ENCODE measurements at places on chromosomes 1 and 21.

DNA sequence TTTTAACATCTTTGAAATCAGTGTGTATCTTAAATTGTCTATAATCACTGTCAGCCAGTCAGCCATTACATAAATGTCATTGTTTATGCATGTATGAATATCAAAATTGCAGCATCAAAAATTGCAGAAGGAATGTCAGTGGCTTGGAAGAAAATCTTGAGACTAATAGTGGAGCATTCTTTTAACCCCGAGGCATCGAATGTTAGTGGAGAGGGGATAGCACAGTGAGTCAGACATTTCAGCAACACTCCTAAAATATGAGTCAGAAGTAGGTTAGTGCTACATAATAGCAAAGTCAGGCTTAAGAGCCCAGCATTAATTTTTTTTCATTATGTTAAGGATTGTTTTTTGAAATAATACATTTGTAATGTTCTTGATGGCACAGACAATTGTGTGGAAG, 45.5 kb downstream of the SNRPE start:
- DNase-seq = no peak

- no peak for DNase-seq
Measured at GRCh38 chr1:202104073-202104472, 18.6 kb upstream of the GPR37L1 start.

- no peak for DNase-seq
Measured at GRCh38 chr1:12343823-12344487, 114.1 kb downstream of the VPS13D start.

DNA sequence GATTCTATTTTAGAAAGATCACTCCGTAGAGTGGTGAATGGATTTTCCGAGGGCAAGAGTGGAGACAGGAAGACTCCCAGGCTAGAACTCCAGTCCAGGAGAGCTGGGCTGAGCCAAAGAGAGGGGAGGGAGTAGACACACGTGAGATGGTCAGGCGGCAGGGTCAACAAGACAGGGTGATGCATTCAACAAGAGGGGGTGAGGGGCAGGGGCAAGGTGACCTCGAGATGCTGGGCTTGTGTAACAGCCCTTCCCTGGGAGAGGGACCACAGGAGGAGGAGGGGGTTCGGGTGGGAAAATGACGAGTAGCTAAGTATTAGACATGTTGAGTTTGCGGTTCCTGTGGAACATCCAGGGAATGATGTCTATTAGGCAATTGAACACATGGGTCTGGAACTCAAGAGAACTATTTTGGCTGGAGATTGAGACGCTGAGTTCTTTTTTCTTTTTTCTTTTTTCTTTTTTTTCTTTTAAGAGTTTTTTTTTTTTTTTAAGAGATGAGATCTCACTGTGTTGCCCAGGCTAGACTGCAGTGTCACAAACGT, 13.3 kb downstream of the RSPO1 start:
- DNase-seq = no peak

DNA sequence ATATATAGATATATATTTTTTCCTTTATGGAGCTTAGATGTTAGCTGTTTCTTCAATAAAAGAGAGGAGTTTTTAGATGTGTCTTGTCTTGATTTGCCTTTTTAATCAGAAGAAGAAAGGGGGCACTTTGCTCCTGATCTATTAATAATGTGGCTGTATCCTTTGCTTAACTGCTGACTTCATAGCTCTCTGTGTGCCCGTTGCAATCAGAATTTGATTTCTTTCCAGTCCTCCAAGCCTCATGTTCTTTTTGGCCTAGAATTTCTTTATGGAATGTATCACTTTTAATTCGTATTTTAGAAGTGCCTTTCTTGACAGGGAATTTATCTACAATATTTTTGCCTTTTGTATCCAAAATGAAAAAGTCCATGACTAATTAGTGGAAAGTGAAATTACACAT, 85.3 kb downstream of the C1orf21 start:
- DNase-seq = no peak

- no peak for DNase-seq
Measured at GRCh38 chr1:109818988-109819764, 55.5 kb upstream of the EPS8L3 start.

GRCh38 chr1:11070876-11071275, 11.1 kb upstream of the SRM start:
- DNase-seq = no peak

- DNase-seq = no peak
Measured at GRCh38 chr1:176444286-176444685, 18.7 kb upstream of the PAPPA2 start.

GRCh38 chr1:210883821-210884220, 250.1 kb downstream of the KCNH1 start:
- DNase-seq = no peak

DNA sequence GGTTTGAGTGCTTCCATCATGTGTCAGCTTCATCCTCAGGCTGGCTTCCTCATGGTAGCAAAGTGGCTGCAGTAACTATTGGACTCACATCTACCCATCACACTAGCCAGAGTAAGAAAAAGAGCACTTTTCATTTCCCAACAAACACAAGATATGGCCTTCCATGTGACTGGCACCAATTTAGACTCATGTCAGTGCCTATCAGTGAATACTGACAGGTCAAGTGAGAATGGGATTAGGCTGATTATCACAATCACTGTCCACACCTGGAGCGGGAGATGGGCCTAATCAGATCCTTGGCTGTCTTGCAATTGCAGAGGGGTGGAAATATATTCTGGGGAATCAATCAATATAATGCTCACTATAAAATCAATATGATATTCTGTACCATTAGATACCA, 2.9 kb upstream of the RABGAP1L start:
- DNase-seq = no peak

DNA sequence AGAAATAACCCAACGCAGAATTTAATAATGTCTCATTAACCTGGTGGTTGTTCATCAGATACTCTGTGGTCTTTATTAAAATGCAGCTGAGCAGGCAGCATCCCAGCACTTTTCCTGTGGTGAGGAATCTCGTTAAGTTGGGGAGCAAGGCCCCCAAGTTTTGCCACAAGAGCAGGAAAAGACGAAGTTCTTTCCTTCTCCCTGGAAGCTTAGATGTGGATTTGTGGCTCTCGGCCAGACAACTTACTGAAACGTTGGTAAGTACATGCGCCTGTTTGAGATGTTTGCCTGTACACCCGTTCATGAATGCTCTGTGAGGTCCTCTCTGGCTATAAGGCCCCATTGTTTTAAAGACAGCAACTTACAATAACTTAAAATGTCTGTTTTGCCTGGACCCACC, 34.3 kb upstream of the PDE9A start:
- no peak for DNase-seq

GRCh38 chr21:9750341-9751086, 770.9 kb upstream of the TPTE start:
- DNase-seq = no peak

DNA sequence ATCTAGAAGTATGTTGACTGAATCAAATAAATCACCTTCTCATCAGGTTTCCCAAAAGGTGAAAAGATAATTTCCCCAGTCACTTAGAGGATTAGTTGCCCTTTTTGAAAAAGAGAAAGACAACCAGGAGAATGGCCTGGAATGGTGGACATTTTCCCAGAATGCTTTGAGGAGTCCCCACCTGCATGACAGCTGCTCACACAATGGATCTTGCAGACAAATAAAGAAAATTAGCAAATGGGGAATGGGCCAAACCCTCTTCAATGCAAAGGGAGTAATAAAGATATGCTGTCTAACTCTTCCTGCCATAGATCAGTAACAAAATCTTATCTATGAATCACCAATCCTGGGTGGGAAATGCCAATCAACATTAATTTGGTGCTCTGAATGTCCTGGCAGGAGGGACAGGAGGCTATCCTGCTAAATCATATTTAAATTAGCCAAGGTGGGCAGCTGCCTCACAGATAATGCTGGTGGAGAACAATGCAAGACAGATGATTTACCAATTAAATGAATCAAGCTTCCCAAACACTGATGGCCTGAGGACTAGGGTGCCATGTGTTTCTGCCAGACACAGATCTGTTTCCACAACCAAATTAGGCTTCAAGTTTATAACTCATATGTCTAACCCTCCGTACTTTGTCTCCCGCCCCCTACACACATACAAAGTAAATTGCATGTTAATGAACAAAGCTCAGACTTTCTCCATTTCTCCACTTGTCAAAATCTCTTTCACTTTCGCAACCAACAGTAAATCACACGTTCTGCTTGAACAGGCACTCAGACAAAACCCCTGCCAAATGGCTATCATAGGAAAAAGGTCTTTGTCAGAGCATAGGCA, 488.0 kb upstream of the PLXNA2 start:
- DNase-seq = peak; percentile 11
